IPS DF 19.7 (cell line): ENCODE measurements at places on chromosomes 13 and 19.

DNA sequence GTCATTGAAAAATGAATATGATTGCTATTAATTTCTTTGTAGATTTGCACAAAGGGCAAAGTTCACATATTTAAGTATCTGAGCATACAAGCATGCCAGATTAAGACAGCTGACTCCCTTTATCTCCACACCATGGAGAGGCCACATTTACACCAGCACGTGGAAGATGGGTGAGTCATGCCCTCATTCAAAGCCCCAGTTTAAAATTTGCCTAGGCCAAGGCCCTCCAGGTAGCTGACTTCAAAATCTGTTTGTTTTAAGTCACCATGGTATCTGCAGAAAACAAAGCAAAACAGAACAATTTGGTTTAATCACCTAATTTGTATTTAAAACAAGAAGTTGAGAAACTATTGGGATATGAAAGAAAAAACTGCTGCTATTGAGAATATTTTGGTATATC lies 109.2 kb downstream of the ESD start:
- DNase-seq, result peak; percentile 63

GRCh38 chr19:3690551-3691371 lies 9.5 kb downstream of the PIP5K1C start:
- no peak for DNase-seq

DNA sequence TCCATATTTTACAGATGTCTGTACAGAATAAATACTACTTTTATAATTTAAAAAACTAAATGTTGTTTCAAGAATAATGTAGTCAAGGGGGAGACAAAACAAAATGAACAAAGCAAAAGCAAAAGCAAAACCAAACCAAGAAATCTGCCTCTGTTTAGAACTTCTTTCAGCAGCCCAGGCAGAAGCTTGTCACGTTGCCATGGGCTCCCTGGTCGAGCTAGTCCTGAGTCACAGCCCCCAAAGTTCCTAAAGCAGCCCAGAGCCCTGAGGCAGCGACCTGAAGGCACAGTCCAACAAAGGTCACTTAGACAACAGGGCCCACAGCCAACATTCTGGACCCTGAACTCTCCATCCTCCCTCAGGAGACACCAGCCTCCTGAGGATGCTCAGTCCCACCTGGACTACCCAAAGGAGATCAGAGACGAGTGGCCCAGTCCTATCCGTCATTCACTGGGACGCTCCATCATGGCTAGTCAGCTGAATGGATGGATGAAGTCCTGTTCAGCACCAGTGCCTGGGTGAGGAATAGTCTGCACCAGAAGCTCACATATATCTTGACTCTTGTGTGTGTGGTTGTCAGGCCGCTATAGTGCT lies 41.7 kb downstream of the SIAH3 start:
- DNase-seq, result no peak

- no peak for DNase-seq
Measured at GRCh38 chr19:1019980-1020867, 699 bp downstream of the TMEM259 start.

DNA sequence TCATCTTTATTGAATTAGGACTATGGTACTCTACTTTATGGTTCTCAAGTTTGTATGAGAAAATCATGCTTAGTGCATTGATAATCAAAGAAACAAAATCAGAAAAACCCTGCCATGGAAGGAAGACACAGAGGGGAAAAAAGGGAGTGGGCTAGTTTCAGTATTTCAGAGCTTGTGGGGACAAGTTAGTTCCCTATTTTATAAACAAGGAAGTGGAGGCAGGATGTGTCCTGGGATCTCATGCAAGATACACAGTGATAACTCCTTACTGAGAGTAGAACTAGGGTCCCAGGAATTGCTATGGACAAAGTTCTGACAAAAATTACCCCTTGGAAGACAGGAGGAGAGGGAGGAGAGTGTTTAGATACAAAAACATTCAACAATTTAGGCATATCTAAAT lies 1277.3 kb downstream of the UQCRFS1 start:
- DNase-seq, result no peak

- peak; percentile 52 for DNase-seq
Measured at GRCh38 chr19:10219678-10220077, 11.5 kb downstream of the S1PR2 start.

- no peak for DNase-seq
Measured at GRCh38 chr19:28046932-28047331, 1166.0 kb downstream of the UQCRFS1 start.

GRCh38 chr13:99572131-99572530 lies 70.9 kb downstream of the TM9SF2 start:
- no peak for DNase-seq

DNA sequence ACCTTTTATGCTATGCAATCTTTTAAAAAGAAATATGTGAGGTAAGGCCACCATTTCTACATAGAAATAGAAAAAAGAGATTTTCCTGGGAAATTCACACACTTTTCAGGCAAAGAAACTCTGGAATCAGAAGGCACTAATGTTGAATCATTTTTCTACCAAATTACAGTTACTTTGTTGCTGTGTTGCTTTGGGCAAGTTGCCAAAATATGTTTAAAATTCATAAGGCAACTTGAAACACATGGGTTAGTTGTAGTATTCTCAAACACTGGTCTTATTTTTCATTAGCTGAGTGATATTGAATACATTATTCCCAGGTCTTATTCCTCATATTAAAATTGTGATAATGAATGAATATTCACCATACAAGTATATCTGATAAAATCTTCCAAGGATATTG lies 195.0 kb upstream of the SLITRK1 start:
- DNase-seq, result no peak

DNA sequence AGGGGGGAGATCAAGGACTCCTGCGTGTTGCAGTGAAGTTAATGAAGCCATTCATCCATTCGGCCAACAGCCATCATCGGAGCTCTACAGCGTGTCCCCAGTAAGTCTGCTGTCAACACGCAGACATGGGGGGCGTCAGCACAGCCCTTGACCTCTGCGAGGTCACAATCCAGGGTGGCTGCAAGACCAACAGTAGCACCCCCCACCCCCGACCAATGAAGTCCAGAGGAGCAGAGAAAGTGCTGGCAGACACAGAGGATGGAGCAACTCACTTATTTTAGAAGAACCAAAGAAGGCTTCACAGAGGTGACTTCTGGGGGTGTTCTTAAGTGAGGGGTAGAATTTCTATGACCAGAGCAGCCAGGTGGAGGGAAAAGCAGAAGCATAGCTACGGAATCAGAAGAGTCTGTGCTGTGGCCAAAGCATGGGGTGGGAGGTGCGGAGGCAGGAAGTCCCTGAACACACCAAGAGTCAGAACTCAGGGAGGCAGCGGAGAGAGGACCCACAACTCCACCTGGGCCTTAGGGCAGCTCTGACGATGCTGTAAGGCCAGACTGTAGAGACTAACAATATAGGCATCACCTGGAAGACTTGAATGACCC lies 185.4 kb downstream of the FOXO1 start:
- no peak for DNase-seq

DNA sequence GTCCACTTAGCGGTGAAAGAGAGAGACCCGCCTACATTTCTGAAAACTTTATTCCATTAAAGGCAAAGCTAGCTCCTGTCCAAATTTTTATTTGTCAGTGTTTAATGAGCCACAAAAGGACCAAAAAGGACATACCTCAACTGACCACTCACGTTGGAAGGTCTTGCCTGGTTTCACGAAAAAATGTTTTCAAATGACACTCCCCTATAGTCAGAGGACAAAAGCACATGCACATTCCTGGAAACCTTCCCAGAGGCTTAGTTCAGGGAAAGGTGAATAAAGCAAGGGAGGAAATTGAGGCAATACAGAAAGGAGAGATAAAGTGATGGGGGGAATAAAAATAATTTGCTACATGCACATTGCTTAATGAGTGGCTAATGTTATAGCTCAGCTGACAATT lies 55.6 kb downstream of the DOCK9 start:
- no peak for DNase-seq

DNA sequence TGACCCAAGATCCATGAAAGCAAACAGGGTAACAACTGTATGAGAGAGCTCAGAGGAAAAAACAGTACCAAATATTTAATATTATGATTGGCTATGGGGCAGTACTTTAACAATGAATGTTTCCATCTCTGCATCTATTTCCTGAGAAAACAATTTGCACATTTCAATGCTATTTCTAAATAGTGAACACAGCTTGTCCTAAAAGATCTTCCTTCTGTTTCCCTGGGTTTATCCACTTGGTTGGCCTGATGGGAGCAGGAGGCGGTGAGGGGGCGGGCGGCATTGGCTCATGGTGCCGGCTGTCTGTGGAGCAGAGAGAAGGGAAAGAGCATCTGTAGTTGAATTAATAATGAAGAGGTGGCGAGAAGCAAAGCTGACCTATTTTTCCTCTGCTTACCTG lies 291.4 kb downstream of the DCLK1 start:
- DNase-seq, result no peak

DNA sequence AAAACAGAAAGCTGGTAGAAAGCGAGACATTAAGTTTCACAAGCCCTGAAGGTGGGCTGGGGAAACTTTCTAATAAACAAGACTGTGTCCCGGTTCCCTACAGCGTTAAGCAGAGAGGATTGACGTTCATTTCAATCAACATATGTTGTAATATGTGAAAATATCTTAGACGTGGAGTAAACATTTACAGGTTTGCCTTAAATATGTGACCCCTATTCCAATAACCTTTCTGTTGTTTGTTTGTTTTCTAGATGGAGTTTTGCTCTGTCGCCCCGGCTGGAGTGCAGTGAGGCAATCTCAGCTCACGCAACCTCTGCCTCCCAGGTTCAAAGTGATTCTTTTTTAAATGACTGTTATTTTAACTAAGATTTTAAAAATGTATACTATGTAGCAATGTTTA lies 526.2 kb downstream of the SUCLA2 start:
- no peak for DNase-seq

DNA sequence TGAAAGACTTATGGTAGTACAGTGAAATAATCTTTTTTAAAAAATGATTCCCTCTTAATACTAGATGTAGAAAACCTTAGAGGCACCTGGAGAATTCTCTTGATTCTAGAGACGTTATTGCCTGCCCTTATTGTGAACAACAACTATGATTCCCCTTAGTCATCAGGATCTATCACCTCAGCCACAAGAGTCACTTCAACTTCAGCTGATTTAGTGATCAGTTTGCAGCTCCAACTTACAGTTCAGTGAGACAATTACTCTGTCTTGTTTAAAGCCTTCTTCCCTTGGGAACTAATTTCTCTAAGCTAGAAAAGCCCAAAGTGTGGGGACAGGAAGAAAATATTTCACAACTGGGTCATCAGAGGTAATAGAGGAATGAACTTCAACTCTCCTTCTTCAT lies 254.3 kb upstream of the SLITRK1 start:
- DNase-seq, result no peak

- no peak for DNase-seq
Measured at GRCh38 chr13:108656742-108657141, 27.3 kb downstream of the MYO16 start.

- DNase-seq, result no peak
Measured at GRCh38 chr13:41007744-41008128, 11.4 kb downstream of the ELF1 start.

DNA sequence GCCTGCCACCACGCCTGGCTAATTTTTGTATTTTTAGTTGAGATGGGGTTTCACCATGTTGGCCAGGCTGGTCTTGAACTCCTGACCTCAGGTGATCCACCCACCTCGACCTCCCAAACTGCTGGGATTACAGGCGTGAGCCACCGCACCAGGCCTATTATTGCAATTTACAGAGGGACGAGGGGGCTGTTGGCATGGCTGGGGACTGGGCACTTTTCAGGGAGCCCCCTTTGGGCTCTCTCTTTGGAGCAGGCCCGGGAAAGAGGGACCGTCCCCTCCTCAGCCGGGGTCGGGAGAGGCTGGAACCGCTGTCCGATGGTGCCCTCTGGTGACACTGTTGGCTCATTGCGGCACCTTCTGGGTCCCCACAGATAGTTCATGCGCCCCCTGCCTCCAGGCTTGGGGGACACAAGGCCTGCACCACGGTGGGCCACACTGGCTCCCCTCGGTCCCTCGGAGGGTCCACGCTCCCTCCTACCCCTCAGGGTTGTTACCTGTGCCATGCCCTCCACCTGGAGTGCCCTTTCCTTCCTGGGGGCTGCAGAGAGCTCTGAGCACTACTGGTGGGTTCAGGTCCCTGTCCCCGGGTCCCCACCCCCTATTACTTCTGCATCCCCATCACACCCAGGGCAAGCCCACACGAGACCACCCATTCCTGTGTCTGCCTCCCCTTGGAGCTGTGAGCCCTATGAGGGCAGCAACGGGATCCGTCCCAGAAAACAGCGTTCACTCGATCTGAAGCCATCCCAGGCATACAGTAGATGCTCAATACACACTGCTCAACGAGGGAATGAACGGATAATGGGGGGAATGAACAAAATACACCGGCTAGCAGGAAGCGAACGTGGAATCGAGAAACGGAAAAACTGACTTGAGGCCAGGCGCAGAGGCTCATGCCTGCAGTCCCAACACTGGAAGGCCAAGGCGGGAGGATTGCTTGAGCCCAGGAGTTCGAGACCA lies 12.5 kb downstream of the FEM1A start:
- no peak for DNase-seq

- DNase-seq, result no peak
Measured at GRCh38 chr19:16030964-16031871, 45.1 kb upstream of the TPM4 start.

GRCh38 chr19:49590971-49591730 lies at the start of gene PRR12:
Gene PRR12, plus strand, starts transcription at chr19:49591182. Its CDS starts 473 bp downstream, at chr19:49591655.
- DNase-seq, result no peak

- no peak for DNase-seq
Measured at GRCh38 chr19:38252941-38253691, 3.1 kb downstream of the PPP1R14A start.

- no peak for DNase-seq
Measured at GRCh38 chr19:3646336-3647092, 19.9 kb upstream of the CACTIN start.

GRCh38 chr19:5126498-5127223 lies 157.7 kb downstream of the KDM4B start:
- no peak for DNase-seq

DNA sequence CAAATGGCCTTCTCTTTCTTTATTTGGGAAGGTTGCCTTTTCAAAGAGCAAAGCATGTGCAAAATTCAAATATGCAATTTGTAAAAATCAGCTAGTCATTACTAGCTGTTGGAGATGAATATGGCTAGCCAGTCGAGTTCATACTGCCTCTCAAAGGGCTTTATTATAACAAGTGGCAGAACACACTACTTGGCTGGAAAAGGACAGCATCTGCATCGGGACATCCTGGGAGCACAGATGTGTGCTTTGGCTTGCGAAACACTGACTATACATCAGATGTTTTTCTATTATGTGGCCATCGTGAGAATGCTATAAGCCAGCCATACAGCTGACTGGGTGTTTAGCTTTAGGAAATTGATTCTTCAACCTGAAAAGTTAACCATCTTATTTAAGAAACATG lies 424.2 kb downstream of the KCTD12 start:
- no peak for DNase-seq

- DNase-seq, result no peak
Measured at GRCh38 chr13:98823442-98823841, 71.0 kb upstream of the SLC15A1 start.

DNA sequence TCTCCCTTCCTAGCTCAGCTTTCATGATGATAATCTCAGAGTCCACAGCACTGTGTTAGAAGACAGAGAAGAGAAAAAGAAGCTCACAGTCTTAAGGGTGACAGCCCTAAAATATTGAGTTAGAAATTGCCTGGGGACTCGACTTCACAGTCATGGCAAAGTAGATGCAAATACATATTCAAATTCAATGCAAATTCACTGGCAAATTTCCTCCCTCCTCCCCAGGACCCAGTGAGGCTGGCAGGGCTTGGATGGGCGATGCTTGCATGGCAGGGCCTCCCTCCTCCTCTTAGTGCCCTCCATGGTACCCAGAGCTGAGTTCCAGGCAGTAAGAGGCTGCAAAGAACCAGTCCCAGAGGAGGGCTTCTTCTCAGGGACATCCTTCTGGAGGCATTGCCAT lies 115.6 kb upstream of the UQCRFS1 start:
- DNase-seq, result no peak
